ENCODE measurements at places on chromosomes 16 and 17.
A peak's percentile ranks its signal among the peaks of the same experiment; 100 is the strongest.

DNA sequence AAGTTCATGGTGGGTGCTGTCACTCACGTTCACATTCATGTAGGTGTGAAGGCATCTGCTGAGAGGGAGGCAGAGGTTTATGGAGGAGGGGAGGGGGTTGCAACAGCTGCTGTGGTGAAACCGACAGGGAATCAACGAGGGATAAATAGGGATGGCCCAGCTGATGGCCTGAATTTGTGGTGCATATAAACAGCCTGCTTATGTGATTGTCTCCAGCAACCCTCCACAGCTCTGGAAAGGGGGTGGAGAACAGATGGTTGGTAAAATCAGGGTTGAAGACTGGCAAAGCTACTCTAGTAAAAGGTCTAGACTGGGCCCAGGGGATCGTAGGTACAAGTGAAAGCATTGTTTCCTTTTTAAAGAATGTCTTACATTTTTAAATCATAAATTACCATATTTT, 53.7 kb downstream of the IQCK start:
- no peak for DNase-seq

- no peak for DNase-seq
These were observed 23.4 kb downstream of the MYH8 start for GRCh38 chr17:10398352-10398751.

DNA sequence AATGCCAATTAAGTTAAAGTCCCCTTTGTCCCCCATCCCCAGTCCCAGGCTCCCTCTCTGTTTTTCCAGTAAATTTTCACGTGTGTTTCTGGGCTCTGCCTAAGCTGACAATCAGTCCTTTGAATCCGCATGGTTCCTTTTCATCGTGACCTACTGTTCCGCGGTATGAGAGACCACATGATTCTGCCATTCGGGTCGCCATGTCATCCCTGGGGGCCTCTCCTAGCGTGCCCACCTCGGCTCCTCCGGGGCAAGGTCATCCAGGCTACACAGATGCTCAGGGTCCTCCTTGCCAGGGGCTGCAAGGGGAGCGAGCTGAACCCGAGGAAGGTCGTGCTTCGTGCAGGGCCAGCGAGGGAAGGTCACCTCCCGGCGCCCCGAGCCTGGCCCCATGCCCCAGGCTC, 157.6 kb downstream of the RAB11FIP4 start:
- DNase-seq: no peak

- DNase-seq: no peak
These were observed 30.8 kb downstream of the SUZ12 start for GRCh38 chr17:31967648-31968047.

GRCh38 chr16:81436386-81436785, 8.2 kb upstream of the CMIP start:
- DNase-seq: no peak

GRCh38 chr16:65667011-65667578, 545.2 kb upstream of the CDH11 start:
- no peak for DNase-seq

DNA sequence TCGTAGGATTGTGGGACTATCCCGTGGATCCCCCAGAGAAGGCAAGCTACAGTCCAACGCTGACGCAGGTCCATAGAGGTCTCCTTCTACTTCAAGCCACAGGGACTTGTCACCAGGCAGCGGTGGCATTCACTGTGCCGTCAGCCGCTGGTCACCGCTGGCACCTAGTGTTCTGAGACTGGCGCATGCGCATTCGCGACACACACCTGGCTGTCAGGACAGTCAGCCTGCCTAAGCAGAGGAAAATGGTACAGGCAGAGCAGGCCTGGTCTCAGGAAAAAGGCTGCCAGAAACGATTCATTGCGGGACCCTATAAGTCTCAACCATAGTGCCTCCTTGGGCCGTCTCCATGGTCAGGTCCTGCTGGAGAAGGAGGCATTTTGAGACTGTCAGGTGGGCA, 138.0 kb upstream of the WSB1 start:
- DNase-seq: no peak

DNA sequence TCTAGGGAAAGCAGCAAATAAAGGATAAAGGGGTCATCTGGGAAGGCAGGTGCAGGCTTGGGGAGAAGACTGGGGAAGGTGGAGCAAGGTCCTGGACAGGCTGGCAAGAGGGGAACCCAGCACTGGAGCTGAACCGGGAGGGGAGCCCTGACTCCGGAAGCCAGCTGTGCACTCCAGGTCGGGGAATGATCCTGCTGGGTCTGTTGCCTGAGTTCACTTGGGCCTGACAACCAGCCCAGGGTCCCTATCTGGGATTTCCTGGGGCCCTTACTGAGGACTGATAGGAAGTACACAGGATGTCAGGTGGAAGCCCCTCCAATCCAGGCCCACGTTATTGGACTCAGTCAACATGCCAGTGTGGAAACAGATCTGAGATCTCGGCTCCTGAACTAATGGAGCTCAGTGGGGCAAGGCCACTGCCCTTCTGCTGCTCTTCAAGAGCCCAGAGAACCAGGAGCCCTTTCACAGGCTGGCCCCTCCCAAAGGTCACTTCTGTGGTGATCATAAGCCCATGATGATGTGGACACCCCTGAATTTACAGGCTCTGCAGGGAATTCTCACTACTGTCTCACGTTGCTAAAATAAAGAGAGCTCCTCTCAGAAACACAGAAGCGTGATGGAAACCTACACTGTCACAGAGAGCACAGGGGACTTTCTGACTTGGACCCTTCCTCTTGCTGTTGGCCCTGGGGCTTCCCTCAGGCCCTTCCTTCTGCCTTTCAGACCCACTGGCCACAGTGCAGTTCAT, 19.9 kb upstream of the PITPNM3 start:
- DNase-seq: no peak

DNA sequence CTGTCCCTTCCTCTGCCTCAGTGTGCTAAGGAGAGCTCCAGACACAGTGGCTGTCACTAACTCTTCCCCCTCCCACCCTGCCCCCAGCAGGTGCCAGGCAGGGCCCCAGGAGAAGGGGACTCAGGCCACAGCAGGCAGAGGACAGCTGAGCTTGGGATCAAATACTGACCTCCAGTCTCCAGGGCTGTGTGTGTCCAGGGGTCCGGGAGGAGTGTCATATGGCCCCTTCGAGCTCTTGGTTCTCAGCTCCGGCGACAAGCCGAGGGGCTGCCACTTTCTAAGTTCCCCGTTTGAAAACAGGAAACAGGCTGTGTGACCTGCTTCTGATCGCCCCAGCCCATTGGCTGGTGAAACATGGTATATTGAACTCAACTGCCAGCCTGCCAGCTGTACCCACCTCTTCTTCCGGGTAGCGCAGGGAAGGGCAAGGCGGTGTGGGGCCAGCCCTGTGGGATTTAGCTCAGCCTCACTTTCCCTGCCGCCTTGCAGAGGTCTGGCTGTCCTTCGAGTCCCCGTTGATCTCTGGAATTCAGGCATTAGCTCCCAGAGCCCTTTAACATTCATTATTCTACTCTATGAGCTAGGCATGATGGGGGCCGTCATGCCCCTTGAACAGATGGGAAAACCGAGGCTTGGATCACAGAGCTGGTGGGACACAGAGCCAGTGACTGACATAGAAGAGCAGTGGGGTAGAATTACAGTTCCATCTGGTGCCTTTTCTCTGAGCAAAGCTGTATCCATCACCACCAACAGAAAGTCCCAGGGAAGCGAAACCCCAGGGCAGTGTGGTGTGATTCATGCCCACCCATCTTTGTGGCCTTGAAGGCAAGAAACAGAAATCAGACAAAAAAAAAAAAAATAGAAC, at the start of gene SNX20:
TSS of gene SNX20 (minus strand) at position 292 of the 865 bp plus-strand sequence. CDS start 3,786 bp downstream, outside the sequence.
- DNase-seq: no peak

DNA sequence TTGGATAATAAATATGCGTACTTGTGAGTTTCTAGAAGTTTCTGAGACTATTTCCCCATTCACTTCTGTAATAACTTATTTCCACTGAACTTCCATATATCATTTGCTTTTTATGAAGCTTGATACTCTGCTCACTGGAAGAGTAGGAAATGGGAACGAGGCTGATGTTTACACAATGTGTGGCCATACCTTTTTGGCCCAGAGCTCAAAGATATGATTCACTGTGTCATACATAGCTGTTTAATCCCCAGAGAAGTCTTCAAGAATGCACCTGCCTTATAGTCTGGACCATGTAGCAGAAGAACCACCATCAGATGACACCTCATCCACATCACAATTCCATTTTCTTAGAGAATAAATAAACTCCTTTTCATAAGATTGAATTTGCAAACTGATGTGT, 40.3 kb upstream of the TEKT3 start:
- no peak for DNase-seq

GRCh38 chr16:49617710-49618330, 238.1 kb downstream of the ZNF423 start:
- DNase-seq: no peak

GRCh38 chr17:77801545-77802332, 156.8 kb upstream of the TNRC6C start:
- DNase-seq: no peak

DNA sequence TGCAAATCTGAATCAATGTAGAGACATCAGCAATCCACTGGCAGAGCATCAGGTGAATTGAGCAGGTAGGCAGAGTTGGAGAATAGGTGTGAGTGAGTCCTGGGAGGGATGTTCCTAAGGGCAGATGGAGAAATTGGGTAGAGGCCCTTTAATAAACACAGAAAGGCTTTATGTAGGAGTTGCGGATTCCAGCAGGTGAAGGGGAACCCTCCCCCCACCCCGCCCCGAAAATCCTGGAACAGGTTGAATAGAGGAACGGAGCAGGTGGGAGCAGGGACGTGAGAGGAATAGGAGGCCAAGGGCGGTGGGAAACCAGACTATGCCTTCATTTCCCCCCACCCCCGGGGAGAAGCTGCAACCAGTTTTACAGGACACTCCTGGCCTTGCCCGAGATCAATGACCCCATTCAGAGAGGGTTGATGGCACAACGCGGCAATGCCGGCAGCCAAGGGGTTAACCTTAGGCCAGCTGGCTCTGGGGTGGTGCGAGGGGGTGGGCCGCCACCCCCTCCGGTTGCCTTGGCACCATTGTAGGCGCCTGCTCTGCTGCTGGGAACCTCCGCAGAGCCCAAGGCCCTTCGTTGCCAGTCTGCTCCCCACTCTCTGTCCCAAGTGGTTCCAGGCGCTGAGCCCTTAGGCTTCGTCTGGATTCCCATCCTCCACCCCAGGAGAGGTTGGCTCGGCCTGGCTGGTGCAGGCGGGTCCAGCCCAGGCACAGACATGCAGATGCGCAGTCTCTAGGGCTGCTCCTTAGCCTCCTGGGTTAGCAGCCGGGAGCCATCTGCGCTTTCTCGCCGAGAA, 814 bp upstream of the RUNDC3A start:
- DNase-seq: no peak

- no peak for DNase-seq
These were observed 8.8 kb downstream of the SLC9A5 start for GRCh38 chr16:67257486-67258160.

GRCh38 chr16:56013962-56014552, 138.9 kb upstream of the CES5A start:
- DNase-seq: no peak

- DNase-seq: no peak
These were observed 31.0 kb upstream of the TRAP1 start for GRCh38 chr16:3748307-3748706.

DNA sequence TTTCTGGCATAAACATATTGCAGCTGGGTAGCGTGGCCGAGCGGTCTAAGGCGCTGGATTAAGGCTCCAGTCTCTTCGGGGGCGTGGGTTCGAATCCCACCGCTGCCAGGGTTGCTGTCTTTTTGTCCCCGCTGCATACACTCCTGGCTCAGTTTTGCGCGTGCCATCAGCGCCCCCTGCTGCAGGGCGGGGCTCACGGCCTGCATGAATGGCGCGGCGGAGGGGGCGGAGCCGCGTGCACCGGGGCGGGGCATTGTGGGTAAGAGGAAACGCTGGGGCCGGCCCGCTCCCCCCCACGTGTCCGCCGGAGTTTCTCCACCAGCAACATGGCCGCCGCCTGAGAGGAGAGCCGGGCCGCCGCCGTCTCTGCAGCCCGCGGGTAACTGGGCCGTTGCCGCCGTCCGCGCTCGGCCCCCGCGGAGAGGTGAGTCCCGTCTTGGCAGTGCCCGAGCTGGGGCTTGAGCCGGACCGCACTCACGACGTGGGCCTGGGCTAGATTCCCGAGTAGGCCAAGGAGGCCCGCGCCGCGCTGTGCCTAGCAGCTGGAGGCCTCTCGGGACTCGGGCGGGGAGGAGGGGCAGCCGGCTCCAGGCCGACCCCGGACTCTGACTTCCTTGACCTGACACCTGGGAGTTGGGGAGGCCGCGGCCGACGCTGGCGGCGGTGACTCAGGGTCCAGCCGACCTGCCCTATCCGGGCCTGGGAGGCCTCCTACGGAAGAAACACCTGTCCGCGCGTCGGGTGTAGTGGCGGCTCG, at the start of gene POLR3E:
TSS of gene POLR3E (plus strand) at position 296 of the 757 bp plus-strand sequence. CDS start 5,560 bp downstream, outside the sequence.
- DNase-seq: peak; percentile 89

DNA sequence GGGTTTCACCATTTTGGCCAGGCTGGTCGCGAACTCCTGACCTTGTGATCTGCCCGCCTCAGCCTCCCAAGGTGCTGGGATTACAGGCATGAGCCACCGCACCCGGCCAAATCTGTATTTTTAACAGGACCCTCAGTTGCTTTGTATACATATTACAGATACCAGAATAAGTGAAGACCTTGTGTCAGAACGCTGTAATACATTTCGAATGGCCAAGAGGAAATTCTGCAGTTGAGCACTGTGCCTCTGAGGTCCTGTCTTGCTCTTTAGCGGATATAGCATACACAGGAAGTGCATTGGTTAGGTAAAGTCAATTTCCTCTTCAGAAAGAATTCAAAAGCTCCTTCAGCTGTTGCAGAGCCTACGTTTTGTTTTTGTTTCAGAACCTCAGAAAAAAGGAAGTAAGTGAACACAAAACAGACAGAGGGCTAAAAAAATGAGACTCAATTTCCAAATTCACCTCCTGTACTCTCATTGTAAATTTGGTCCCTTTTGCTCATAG, 15.7 kb downstream of the CRLF3 start:
- DNase-seq: no peak

DNA sequence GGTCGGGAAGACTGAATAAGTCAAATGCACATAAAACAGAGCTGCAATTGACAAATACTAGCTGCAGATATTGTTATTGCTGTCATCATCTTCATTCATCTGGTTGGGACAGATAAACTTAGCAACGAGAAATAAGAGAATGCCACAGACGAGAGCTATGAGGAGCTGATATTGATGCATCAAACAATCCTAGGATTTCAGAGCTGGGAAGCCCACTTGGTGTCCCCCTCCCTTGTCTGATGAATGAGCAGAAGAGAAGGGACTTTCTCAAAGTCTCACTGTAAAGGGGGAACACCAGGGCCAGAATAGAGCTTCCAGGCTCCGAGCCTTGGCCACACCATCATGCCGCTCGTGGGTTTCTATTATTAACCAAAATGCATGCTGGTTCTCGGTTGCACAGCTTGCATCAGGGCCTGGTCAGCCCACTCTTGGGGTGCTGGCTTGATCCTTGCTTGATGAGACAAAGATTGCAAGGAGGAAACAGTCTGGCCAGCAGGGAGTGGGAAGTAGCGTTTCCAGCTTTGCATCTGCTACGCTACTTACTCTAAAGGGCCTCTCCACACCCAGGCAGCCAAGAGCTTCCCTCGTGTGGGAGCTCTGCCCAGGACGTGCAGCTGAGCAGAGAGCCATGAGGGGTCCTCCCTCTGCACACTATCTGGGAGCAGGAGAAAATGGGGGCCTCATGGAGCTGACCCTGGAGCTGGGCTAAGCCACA, 28.4 kb upstream of the EMP2 start:
- no peak for DNase-seq

- DNase-seq: no peak
These were observed 610 bp downstream of the VPS4A start for GRCh38 chr16:69311533-69312387.

- DNase-seq: no peak
These were observed 14.5 kb upstream of the KRTAP9-2 start for GRCh38 chr17:41211845-41212466.
